T47D (cell line): ENCODE measurements at places on chromosomes 6 and 20.

DNA sequence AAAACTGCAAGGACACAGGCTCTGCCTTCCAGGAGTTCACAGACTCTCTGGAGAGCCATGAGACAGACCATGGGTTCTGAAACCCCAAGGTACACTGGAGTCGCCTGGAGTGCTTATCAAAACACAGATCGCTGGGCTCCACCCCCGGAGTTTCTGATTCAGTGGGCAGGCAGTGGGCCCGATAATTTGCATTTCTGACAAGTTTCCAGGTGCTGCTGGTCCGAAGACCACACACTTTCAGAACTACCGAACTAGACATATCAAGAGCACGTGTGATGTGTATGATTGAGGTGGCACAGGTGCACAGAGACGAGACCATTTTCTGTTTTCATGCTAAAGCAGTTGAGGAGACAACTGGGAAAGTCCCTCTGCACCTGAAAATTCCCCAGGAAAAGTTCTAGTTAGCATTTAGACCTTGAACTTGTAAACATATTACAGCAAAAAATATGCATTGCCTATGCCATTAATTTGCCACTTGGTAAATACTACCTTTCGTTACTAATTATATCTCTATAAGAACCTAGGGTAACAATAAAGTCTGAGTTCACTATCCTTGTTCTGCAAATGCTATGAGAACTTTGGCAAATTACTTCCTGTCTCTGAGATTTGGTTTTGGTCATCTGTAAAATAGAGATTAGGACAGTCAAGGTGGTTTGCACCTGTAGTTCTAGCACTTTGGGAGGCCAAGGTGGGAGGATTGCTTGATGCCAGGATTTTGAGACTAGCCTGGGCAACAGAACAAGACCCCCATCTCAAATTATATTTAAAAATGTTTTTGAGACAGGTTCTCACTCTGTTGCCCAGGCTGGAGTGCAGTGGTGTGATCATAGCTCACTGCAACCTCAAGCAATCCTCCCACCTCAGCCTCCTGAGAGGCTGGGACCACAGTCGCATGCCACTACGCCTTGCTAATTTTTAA, 14.3 kb upstream of the PIM1 start:
- no peak for DNase-seq

DNA sequence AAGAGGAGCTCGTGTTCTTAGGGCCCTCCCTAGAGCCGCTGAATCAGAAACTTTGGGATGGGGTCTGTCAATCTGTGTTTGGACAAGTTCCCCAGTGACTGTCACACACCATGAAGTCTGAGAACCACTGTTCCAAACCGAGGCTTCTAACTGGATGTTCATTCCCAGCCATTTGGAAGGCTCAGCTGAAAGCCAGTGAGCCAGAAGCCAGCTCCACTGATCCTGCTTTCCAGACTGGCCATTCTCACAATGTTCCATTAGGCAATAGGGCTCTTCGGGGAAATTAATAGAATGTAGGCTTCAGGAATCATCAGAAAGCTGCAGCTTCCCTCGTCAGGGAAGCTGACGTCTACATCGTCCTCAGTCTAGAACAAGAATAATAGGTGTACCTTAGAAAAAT, 90.8 kb upstream of the QKI start:
- DNase-seq: no peak

DNA sequence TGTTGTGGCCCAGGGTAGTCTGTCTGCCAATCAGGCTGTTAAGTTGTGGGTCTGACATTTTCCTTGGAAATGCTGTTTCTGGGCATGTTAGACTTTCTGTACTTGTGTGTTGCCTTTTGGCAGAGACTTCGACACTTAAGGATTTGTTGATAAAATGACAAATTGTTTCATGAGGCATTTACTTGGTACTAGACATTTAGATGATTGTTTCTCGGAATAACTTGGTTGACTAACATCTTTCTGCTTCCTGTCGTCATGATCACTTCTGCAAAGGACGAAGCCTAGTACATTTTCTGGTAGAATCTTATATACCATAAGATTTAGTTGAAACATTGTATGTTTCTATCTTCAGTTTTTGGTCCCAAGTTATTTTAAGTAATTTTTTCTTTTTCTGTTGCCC, 34.1 kb downstream of the UTRN start:
- DNase-seq: no peak

- DNase-seq: no peak
Observed at GRCh38 chr20:3894796-3895195, 5.6 kb downstream of the PANK2 start.

DNA sequence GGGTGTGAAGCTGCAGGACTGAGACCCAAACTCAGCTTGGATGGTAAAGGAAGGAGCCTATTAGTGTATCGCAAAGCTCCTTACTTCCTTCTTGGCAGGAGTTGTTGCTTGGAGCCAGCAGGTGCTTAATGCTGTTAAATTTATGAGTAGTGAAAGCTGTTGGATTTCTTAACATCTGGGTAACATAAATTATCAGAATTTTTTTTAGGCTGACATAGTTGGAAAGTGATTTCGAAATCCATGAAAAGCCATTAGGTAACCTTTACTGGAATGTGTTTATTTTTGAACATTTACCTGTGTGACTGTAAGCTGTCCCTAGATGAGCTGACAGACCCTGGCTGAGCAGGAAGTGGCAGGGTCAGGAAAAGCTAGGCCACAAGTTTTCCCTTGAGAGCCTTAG, 470.4 kb upstream of the SLC35B3 start:
- DNase-seq: no peak

DNA sequence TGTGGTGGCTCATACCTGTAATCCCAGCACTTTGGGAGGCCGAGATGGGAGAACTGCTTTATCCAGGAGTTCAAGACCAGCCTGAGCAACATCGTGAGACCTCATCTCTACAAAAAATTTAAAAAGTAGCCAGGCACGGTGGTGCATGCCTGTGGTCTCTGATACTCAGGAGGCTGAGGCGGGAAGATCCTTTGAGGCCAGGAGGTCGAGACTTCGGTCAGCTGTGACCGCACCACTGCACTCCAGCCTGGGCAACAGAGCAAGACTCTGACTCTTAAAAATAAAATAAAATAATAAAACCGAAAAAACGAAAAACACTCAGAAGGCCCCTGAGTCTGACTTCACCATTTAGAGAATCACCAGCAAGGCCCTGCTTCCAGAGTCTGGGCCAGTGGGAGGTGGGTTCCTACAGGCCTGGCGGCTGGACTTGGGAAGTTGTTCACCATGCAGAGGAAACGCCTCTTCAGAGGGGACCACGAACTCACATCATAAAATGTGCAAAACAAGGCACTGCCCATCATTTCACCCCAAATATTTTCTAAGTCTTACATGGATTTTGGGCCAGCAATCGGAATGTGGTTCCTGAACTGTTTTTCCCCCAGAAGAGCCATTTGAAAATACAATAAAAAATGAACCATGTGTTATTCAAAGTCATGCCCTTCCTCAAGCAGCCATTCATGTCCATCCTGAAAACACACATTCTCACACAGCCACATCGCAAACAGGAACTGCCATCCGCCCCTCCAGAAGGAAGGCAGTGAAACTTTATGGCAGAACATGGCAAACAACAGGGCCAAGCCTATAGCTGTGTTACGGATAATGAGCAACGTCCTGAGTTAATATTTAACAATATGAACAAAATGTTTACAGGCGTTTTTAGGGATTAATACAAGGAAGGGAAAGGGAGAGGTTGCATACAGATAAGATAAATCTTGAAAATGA, 57.8 kb downstream of the SLC22A23 start:
- no peak for DNase-seq

DNA sequence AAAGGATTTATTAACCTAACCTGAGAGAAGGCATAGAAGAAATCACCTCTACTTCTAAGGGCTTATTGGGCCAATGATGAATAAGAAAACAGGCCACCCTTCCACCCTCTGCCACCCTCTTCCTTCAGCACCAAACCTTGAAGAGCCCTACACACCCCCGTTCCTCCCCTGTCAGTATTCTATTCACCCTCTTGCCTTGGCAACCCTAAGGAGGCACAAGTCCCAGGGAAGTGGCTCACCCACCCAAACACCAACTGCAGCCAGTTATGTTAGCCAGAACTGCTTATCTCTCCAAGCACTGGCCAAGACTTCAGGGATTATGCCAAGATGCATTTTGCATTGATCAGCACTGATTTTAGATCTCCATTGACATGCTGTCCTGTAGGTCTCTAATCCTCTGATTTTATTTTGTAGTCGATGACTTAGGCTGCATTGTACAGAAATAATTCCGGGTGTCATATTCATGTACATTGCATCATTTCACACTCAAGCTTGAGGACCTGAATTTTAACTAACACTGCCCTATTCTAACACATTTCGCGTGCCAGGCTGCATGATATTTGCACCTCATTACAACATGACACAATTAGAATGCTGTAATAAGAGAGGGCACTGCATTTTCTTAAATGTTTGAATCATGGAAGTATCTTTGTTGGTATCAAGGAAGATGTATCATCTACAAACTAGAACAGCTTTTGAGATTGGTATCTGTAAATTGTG, 15.7 kb downstream of the CNKSR3 start:
- DNase-seq: no peak

DNA sequence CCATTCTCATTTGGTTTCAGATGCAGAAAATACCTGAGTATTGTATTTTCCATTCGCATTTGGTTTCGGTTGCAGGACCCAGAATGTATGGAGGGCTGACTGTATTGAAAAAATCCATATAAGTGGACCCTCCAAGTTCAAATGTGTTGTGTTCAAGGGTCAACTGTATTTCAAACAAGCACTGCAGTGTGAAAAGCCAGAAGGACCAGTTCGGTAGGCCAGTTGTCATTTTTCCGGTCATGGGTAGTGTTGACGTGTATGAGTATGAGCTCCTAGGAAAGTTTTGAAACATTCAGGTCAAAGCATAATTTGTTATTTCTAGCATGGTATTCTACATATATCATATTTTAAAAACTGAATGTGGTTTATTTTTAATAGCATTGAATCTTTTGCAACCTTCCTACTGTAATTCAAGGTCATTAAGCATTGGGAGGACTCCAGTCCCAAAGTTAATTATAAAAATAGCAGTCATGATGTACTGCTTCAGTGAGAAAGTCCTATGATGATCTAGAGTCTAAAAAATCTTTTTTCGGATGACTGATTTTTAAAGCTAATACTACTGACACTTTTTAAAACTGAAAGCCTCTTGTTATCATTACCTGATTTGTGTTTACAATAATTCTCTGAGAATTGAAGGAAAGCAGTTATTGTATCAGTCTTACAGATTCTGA, 18.9 kb downstream of the NHSL1 start:
- no peak for DNase-seq

GRCh38 chr6:15327271-15327670, 81.4 kb downstream of the JARID2 start:
- no peak for DNase-seq

DNA sequence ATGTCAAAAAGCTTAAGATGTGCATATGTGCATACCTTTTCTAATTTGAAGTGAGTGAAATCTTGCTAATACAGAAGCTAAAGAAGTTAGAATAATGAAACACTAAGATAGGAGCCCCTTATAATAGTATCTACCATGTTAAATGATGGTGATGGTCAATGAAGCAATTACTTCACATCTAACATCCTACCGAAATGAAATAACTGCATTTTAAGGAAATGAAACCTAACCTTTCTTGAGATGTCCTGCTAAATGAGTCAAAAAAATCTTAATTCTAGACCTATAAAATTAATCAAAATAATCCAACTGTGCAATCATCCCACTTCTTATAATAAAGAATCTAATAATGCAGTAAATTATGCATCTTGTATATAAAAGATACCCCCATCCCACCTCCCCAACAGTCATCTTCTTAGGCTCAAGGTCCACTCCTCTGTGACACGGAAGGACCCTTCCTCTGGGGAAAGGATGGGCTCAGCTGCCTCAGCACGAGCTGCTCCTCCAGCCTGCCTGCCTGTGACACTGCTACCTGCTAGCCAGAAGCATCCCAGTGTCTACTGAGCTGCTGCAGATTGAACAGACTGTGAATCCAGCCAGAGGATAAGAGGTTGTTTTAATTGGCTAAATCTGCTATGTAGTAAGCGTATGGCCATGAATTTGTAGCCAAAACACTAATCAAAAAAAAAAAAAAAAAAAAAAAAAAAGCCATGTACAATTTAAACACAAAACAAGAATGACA, 129.6 kb upstream of the BEND3 start:
- no peak for DNase-seq

DNA sequence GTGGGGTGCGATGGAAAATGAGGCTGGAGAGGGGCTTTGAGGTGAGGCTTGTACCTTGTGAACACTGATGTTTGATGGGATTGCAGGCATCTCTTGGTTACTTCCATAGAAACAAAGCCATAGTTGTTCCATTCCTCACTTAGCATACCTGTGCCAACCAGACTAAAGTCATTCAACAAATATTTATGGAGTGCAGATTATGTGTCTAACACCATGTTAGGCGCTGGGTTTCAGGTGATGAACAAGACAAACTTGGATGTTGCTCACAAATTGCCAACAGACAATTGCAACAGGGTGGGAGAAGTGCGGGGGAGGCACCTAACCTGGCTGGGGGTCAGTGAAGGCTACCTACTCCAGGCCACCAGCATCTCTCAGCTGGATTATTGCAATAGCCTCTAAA, 1.5 kb downstream of the TTPAL start:
- DNase-seq: no peak

- no peak for DNase-seq
Observed at GRCh38 chr6:106182455-106182854, 96.3 kb downstream of the PRDM1 start.

DNA sequence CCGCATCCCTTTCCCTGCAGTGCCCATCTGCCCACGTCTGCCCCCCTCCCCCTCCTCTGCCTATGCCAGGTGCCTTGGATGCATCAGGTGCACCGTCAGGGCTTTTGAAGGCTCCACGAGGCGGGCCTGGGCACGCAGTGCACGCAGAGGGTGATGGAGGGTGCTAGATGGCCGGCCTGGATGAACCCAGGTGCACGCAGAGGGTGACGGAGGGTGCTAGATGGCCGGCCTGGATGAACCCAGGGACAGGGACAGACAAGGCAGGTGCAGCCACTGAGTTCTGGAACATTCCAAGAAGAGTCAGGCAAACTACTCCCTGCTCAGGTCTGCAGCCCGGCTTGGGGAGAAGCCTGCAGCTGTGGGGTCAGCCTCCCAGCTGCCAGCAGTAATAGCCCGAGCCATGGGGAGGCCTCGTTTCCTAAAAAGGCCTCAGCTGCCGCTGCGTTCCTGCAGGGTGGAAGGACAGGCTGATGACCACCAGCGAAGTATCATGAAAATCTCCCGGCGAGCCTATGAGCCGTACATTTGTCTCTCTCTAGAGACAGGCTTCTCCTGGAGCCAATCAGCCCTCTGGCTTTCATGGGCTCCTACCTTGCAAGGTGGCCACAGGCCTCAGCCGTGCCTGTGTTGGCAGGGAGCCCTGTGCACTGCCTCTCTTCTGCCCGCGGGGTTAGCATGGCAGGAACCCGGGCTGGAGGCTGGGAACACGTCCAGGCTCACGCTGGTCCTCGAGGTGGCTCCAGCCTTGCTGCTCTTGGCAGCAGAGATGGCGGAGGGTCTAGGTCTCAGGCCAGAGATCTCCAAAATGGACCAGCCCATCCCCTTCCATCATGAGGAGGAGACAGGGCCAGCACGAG, 29.6 kb downstream of the NTSR1 start:
- no peak for DNase-seq
